CD4-positive, alpha-beta T cell treated with Interleukin-12 subunit alpha and Interleukin-12 subunit beta, for 1 hour (primary cell): ENCODE measurements at places on chromosomes 2 and 18.

DNA sequence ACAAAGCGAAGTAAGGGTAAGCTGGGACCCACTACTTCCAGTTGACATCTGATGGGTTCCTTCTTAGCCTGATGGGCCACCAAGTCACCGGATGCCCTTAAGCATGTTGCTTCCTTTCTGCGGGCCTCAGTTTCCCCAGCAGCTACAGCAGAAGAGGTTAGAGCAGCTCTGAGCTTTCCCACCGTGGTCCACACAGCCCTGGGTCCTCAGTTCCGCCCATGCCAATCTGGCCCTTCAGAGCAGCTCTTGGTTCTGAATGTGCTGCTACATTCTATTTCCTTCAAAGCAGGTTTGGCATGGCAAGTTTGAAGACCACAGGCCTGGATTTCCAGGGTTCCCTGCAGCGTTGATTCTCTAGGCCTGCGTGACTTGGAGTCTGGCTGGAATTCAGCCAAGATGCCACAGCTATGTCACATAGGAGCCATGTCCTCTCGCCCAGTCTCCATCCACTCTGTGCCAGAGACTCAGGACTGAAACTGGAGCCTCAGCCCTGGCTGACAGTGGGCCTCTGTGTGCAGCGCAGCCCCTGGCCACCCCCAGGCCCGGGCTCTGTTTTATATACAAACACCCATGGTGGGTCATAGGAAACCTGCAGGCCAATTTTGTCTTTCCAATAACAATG lies 79.6 kb downstream of the TFCP2L1 start:
- no peak for DNase-seq

DNA sequence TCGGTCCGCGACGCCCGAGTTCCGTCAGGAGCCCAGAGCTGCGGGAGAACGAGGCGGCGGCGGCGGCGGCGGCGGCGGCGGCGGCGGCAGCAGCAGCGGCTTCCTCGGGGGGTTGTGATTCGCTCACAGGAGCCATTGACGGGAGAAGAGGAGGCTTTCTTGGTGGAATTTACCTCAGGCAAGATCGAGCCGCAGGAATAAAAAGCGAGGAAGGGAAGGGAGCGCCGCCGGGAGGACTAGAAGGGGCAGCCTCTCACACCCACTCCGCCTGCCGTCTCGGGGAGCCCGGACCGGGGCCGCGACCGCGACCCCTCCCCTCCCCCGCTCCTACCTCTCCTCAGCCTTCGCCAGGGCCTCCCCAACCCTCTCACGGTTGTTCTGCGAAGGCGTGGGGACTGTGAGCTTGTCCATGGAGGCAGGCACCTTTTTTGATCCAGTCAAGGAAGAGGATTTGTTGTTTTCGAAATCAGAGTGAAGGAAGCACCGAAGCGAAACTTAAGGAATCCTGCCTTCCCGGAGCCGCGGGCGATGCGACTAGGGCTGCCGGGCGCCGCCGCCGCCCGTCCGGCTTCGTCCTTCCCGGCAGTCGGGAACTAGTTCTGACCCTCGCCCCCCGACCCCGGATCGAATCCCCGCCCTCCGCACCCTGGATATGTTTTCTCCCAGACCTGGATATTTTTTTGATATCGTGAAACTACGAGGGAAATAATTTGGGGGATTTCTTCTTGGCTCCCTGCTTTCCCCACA lies 506 bp downstream of the BMPR2 start:
- DNase-seq, result peak; percentile 33

GRCh38 chr2:195408196-195408595 lies 248.8 kb upstream of the SLC39A10 start:
- DNase-seq, result no peak

- no peak for DNase-seq
These were observed 555.2 kb downstream of the CMPK2 start for GRCh38 chr2:6310256-6311215.

DNA sequence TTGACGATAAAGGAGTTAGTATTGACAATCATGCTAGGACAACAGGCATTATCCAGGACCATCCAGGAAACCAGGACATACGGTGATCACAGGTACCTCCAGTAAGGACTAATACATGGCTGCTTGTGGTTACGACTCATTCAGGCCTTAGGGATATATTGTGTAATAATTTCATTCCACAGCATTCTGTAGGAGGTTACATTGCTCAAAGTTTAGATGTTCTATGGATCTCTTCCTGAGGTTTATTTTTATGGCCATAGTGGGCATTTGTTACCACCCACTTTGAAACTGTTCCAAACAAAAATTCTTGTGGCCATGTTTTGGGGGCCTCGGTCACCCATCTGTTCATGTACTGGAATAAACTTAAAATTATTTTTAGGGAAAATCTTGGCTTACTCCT lies 431.6 kb downstream of the METTL4 start:
- no peak for DNase-seq

DNA sequence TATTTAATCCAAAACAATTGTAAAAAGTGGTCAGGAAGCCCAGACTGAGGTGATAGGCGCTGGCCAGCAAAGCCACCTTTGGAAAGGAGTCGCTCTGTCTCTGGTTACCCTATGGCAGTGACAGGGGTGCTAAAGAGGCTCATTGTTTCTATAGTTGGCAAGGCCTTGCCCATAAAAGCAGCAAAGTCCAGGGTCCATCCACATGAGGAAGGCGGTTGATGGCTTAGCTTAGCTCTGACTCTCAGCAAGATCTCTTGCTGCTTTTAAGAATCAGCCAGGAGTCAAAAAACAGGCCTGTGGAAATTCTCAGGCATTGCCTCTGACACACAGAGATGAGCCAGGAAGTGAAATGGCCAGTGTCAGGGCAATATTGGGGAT lies 57.8 kb upstream of the CYP26B1 start:
- DNase-seq, result no peak

DNA sequence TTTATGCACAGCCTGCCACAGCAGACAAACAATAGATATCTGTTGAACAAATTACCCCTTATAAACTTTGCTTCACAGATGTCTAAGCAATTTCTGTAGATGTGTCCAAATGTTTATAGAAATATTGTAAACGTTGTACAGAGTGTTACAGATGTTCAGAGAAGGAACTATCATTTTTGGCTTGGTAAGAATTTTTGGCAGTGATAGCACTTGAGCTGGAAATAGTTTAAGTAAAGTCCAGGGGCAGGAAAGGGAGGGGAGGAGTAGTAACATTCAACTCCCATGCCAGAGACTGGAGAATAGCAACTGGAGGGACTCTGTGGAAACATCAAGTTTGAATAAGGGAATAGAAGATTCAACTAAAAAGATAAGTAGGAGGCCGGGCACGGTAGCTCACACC lies 4.4 kb downstream of the PTRHD1 start:
- no peak for DNase-seq

DNA sequence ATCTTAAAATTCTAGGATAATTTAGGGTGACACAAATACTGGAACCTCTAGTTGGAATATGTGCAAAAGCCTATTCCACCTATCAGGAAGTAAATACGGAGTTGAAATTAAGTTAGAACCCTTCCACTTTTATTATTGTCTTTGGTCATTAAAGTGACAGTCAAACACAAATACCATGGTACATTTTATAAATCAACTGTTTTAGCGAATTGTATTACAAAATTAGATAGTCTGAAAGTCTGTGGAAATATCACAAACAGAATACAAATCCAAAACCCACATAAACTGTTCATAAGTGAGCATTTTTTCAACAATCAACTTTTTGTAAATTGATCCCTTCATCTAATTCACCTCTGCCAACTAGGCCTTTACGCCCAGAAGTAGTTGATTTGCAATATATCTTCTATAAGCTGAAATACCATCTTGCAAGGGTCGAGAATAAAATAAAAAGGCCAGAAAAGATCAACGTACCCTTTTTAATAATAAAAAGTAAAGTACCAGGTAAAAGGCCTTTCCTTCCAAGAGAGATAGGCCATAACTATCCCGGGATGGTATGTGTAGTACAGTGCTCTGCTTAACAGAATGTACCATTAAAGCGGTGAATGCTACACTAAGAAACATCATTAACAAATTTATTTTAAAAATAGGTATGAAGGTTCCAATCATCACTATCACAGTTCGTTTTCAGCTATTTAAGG lies 1.3 kb downstream of the USP34 start:
- no peak for DNase-seq

- DNase-seq, result no peak
These were observed 12.1 kb upstream of the SRSF7 start for GRCh38 chr2:38763228-38763627.

DNA sequence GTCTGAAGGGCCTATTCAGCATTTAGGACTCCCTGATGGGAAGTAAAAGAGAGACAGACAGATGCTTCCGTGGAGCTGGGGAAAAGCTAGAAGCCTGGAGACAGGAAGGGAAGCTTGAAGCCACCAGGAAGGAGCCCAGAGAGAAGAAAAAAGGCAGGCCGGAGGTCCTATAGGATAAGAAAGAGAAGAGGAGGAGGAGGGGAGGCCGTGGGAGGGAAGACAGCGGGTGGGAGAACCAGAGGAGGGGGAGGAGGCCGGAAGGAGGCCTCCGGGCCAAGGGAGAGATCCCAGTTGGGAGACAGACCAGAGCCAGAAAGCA lies 107.1 kb upstream of the PKDCC start:
- no peak for DNase-seq

DNA sequence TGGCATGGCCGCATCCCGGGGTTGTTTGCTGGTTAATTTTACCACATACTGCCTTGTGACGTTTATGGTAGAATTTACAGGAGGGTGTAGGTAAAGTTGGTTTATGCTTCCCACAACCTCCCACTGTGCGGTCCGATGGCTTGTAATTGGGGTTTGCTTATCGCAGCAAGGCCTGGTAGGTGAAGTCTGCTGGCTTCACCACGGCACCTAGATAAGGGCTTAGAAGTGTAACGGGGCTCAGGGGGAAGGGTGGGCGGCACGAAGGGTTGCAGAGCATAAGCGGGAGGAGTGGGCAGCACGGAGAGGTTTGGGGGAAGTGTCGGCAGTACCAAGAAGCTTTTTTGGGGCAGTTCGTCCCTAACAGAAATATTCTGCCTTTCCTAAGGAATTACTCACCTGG lies 39.0 kb upstream of the TMEM131 start:
- no peak for DNase-seq

GRCh38 chr2:161028581-161028980 lies 131.6 kb upstream of the TANK start:
- DNase-seq, result no peak

GRCh38 chr2:119630121-119630520 lies 48.9 kb upstream of the TMEM177 start:
- no peak for DNase-seq

DNA sequence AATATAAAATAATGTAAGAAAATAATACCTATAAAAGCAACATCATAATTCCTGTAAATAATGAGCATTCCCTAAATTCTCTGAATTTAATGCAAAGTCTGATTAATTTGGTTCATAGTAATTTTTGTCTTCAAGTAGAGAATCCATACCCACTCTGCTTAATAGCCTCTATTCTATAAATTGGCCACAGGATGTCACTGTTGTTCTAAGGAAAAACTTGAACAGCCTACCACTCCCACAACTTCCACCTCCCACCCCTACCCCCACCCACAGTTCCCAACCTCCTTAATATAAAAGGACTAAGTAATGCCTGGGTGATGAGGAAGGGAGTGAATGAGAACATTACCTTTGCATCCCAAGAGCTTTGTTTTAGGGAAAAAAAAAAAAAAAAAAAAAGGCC lies 27.2 kb upstream of the BBS5 start:
- DNase-seq, result peak; percentile 10

GRCh38 chr18:3875961-3876360 lies 426.0 kb downstream of the TGIF1 start:
- DNase-seq, result no peak

DNA sequence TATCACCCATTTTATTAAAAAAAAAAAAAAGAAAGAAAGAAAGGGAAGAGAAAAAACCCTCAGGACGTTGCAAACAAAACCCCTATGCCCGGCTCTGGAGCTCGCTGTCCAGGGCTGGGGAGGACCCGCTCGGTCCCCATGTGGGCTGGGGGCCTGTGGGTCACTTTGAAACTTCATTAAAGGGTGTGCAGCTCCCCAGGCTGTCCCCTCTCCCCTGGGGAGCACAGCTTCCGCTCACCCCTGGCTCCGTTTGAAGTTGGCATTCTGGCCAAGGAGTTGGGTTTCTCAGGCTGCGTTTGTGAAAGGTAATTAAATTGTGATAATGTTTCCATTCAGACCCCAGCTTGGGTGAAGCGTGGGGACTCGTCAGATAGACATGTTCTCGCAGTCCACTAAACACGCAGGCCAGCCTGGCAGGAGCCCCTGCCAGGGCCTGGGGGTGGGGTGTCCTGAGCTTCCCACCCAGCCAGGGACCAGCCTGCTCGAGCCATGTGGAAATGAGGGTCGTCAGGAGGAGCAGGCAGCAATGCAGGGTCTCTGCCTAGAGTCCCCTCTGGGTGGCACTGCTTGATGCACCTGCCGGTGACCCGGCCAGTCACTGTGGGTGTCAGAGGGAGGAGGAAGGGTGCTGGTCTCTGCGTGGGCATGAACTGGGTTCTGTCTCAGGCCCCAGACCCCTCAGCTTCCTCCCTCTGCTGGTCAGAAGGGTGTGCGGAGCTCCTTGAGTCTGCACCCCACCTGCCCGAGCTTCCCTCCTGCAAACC lies 166.2 kb downstream of the INHBB start:
- no peak for DNase-seq

DNA sequence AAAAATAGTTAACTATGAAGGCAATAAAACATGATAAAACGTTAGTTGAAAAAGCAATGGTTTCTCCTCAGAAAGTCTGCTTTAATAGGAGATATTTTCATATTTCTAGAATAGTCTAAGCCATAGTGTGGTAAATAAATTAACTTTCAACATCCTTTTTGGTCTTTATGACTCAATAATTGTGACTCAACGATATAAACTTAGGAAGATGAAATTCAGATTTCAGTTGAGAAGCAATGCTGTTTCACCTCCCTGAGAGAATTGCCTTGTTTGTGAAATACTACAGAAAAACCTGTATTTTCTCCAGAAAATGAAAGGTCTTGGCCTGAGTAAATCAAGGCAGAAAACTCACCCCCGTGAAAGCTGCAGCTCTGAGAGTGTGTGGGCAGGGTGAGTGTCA lies 166.9 kb downstream of the ETAA1 start:
- DNase-seq, result no peak

DNA sequence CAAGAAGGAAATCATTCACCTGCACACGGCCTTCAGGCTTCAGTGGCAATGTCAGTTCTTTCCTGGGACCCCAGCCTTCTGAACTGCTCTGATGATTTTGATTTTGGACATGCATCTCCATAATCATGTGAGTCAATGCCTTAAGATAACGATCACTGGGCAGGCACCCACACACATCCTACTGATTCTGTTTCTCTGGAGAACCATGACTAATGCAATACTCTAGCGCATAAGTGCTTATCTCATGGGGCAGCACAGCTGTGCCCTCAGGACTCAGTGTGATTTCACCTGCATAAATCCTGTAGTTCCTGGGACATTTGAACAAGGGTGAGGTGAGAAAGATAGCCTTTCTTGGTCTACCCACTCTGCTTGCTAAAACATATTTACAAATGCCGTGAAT lies 144.6 kb downstream of the AKAIN1 start:
- no peak for DNase-seq

GRCh38 chr2:233368756-233369155 lies 14.5 kb downstream of the DGKD start:
- DNase-seq, result no peak
